ENCODE measurements at places on chromosomes 6 and 20.

- no peak for DNase-seq
Measured at GRCh38 chr20:12715371-12715770, 293.4 kb upstream of the SPTLC3 start.

DNA sequence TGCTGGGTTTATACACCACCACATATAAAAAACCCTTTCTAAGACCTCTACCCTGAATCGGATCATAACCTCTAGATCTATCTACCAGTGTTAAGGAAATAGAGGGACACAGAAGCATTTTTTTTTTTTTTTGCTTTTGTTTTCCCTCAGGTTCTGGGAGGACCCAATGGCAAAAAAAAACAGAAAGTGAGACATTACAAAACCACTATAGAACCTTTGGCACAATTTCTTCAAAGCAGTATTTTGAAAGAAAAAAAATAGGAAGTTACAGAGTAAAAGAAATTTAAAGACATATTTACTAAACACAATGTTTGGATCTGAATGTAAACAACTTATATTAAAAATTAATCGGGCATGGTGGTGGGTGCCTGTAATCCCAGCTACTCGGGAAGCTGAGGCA is 1258.7 kb upstream of the GJE1 start:
- no peak for DNase-seq

DNA sequence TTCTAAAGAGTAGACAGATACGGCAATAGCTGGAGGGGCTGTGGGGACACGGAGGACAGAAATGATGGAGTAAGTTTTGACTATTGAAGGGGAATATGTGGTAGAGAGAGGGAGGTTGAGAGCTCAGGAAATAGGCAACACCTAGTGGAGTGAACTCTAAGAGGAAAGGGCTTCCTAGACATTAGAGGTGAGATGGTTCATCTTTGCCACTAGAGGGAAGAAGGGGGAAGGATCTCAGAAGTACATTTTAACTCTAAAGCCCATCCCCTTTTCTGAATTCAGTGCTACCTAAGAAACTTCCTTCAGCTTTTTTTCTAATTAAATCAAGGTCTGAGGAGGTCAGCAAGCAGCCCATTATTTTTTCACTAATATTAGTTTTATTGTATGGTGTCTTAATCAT is 689.4 kb upstream of the MAP3K7 start:
- DNase-seq, result no peak

DNA sequence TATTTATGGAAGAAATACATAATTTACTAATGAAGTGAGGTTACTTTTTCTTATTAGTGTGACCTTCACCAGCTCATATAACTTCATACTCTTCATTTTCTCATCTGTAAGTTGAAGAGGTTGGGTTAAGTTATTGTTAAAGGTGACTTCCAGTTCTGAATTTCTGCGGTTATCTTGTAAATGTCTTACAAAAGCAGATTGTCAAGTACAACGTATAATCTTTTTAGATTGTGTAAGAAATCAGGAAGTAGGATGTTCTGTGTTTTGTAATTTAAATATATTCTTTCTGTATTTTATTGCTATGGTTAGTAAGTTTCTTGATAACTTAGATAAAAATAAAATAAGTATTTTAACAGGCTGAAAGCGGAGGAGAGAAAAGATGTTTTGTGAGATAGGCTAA is 12.0 kb downstream of the WTAP start:
- no peak for DNase-seq

DNA sequence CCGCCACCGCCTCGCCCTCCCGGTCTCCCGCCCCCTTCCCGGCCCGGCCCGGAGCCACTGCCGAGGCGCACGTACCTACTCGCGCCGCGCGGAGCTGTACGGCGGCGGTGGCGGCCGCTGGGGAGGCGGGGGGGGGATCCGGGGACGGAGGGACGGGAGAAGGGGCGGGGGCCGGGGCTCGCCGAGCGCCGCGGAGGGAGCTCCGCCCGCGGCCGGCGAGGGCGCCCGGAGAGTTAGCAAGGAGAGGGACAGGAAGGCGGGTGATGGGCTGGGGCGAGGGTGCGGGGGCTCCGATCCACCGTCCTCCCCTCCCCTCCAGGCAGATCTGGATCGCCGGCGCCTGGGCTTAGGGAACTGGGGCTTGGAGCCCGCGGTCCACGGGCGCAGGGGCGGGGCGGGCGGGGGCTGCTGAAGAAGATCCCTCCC is 548 bp upstream of the TMEM74B start:
- DNase-seq, result no peak

DNA sequence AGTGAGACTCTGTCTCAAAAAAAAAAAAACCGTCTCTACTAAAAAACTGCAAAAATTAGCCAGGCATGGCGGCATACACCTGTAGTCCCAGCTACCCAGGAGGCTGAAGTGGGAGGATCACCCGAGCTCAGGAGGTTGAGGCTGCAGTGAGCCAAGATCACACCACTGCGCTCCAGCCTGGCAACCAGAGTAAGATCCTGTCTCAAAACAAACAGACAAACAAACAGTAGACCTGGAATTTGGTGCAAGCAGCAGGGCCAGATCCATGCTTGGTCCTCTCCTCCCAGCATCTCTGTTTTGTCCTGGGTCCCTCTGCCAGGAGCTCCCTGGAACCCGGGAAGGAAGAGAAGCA is 11.6 kb downstream of the RIPOR3 start:
- no peak for DNase-seq

DNA sequence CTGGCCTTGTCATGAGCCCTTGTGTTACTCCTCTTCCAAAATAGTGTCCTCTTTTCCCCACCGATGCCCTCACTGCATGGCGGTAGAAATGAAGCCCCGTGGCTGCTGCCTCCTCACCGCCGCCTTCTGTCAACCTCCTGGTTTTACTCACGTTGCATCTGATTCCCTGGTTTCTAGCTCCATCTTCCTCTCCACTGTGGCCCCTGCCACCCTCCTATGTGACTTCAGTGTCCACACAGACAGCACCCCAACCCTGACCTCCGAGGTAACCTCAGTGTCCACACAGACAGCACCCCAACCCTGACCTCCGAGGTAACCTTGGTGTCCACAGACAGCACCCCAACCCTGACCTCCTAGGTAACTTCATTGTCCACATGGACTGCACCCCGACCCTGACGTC is 122.8 kb upstream of the THBS2 start:
- DNase-seq, result no peak

GRCh38 chr6:111626441-111626840 is 20.8 kb upstream of the TRAF3IP2 start:
- DNase-seq, result no peak

GRCh38 chr20:18683839-18684238 is 96.0 kb downstream of the DTD1 start:
- DNase-seq, result no peak

- DNase-seq, result no peak
Measured at GRCh38 chr6:112150363-112150762, 63.0 kb downstream of the FAM229B start.

DNA sequence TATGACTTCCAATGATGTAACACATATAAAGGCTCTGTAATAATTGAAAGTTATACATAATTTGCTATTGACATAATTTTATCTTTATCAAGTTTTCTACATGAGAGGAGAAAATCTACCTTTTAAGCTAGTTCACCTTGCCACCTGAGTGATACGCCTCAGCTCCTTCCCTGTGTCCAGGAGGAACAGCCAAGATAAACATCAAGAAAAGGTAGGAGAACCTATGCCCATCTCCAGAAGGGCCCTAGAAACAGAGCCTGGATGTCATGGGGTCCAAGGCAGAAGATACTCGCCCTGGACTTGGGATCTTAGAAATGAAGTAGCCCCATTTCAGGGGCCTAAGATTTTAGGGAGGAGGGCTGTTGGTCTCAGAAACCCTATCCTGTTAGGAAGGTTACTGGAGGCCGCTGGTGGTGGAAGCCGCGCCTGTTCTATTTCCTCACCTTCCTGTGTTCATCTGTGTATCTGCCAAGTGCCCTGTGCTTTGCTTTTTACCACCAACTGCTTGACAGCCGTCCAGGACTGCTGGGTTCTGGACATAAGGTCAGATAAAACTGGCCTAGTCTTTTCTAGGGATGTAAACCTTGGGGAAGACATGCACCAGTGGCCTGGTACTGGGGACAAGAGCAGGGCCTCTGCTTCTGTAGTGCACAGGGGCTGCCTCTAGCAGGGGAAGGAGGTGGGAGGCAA is 178.5 kb downstream of the ARID1B start:
- DNase-seq, result no peak

- DNase-seq, result no peak
Measured at GRCh38 chr6:36777801-36778200, 61.4 kb downstream of the CPNE5 start.

DNA sequence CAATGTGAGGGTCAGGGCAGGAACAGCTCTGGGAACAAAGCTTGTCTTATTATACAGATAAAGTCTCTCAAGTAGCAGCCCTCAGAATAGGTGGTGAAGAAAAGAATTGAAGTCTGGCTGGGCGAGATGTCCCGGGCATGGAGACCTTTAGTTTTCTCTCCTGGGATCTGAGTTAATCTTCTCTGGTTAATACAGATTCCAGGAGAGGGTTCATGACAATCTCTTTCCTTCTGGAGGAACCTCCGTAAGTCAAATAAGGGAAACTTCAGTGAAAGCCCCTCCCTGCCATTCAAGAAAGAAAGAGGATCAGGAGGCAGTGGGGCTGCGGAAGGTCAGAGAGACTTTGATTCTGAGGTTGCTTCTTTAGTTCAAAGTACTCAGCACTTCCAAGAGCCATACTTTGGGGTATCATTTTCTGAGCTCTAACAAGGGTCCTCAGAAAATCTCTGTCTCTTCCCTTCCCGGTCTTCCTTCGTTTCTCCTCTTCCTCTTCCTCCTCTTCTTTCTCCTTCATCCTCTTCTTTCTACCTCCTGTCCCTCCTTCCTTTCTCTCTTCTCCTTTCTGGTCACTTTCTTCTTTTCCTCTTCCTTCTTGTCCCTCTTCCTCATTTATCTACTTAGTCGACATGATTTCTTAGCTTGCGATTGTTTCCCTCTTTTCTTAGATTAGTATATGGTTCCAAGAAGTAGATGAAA is 4.6 kb upstream of the ZNF184 start:
- DNase-seq, result no peak

Measured in CD4-positive, alpha-beta T cell treated with Interferon alpha-2 for 1 hour (primary cell).